ENCODE measurements at places on chromosomes 5 and 9. TPM values are rescaled to one million over a fixed set of nuclear protein-coding genes. Genes with fewer than 3 reads are reported as not detected.

DNA sequence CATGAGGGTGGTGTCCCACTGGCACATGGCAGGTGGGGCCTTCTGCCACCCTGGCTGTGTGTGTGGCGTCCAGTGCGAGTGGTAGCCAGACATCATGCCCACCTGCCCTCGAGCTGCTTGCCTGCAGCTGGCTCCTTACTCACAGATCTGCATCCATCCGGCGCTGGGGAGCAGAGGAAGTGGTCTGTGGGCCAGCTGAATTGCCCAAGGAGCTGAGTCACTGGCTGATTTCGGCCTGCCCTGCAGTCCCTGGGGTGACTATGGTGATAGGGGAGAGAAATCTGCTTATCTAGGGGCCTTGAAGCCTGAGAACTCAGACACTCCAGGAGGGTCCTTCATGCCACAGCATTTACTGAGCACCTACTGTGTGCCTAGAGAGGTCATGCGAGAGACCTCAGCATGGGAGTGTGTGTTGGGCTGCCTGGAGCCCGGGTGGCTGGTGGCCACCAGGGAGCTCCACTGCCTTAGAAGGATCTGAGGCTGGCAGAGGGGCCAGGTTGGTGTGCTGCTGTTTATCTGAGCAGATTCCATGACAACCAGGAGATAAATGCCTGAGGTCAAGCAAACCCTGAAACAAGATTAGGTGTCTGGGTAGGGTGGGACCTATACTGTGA, 57.1 kb downstream of the SLC22A5 start:
- DNase-seq: peak; percentile 95
- no peaks in the 10 kb centered on the region for H3K27me3 ChIP-seq
- H3K27ac ChIP-seq: peak overlapping the region; percentile 96
- H3K4me1 ChIP-seq: peaks cover 100% of the 10 kb centered on the region

- H3K4me3 ChIP-seq: no peak overlapping the region
- no peaks in the 10 kb centered on the region for H3K4me1 ChIP-seq
These were observed 57.5 kb downstream of the DAB2IP start for GRCh38 chr9:121708768-121709488.

DNA sequence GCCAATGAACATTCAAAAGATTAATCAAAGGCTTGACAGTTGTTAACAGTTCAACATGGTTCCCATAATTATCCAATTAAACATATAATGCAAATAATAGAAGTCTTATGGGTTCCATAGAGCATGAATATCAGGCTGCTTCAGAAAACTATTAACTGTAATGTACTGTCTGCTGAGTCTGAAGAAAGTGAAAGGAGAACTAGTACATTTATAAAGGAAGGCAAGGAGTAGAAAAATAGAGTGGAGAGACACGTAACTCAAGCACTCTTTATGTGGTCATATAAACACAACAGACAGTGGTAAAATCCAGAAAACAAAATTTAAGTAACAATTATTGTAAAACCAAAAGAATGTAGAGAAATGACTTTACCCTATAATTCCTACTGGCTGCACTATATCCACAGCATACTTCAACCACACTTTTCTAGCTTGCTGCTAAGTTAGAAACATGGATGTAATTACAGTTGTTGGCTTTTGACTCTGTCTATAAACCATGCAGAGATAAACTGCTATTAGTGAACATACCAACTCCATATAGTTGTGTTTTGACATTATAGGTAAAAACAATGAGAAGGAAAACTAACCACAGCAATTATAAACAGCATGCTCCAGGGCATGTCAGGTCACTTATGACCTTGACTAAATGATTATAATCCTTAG, 32.7 kb downstream of the NFIB start:
- H3K36me3 ChIP-seq: no peaks in the 10 kb centered on the region
- DNase-seq: no peak
- no peaks in the 10 kb centered on the region for H3K27me3 ChIP-seq
- peaks cover 8% of the 10 kb centered on the region for H3K4me1 ChIP-seq

PTGES gene
- total RNA-seq: 9.8 TPM

PDZD2 gene
- total RNA-seq: 49.8 TPM

CER1 gene
- not detected for total RNA-seq
